NCI-H1105 (cell line): ENCODE measurements at places on chromosomes 1 and 21.

GRCh38 chr1:176884911-176885310 is 279.6 kb downstream of the ASTN1 start:
- DNase-seq = no peak

- DNase-seq = no peak
Measured at GRCh38 chr21:19830446-19830845, 1167.8 kb upstream of the NCAM2 start.

DNA sequence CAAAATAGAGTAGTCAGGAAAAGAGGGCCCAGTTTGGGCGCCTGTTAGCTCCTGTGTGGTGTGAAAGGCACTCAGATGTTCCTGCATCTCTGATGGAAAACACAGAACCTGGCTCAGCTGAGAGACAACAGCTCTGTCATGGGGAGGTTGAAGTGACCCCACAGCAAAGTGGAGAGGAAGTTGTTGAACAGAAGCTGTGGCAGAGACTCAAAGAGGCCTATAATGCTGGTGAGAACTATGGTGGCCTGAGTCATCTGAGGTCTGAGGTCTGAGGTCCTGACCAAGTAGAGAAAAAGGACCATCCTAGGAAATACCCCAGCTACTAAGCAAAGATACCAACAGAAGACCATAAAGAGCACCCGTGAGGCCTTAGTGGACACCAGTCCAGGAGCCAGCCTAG is 45.6 kb upstream of the JAK1 start:
- no peak for DNase-seq

- no peak for DNase-seq
Measured at GRCh38 chr1:54800899-54801759, at the start of gene TTC22. TSS of gene TTC22 (minus strand) at chr1:54801323. CDS start at chr1:54801163, 160 bp downstream.

DNA sequence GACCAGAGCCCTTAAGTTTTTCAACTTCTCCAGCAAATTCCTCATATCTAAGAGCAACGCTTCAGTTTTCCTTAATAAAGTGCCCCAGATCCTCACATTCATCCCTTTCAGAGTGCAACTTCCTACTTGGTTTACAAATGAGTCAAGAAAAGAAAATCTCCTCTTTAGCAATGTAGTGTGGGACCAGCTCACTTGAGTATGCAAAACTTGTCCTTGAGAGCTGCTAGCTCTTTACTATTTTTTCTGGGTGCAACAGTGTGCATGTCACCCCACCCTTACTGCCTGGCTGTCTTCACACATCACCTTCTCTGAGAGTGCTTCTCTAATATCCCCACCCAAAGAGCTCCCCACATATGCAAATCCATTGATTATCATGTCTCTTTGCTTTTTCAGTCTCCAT is 203.1 kb upstream of the CAMK1G start:
- no peak for DNase-seq

DNA sequence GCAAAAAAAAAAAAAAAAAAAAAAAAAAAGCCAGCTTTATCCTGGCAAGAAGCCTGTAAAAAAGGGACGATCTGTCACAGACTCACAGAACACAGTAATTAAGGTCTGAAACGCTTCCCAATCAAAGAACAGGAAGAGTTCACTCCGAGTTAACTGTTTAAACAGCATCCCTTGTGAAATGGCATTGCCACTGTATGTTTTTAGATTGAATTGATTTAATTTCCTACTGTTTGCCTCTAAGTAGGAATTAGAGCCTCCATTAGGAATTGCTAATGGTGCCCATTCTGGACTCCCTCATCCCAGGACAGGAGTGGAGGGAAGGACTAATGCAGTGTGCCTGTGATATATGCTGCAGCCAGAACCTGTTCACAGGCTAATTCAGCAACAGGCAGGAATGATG is 370.8 kb downstream of the RWDD3 start:
- DNase-seq = peak; percentile 47

- peak; percentile 25 for DNase-seq
Measured at GRCh38 chr1:52904927-52905698, 16.4 kb downstream of the ECHDC2 start.

- no peak for DNase-seq
Measured at GRCh38 chr21:17673261-17674020, 60.7 kb upstream of the BTG3 start.

- no peak for DNase-seq
Measured at GRCh38 chr1:2611621-2612437, 21.0 kb downstream of the MMEL1 start.

DNA sequence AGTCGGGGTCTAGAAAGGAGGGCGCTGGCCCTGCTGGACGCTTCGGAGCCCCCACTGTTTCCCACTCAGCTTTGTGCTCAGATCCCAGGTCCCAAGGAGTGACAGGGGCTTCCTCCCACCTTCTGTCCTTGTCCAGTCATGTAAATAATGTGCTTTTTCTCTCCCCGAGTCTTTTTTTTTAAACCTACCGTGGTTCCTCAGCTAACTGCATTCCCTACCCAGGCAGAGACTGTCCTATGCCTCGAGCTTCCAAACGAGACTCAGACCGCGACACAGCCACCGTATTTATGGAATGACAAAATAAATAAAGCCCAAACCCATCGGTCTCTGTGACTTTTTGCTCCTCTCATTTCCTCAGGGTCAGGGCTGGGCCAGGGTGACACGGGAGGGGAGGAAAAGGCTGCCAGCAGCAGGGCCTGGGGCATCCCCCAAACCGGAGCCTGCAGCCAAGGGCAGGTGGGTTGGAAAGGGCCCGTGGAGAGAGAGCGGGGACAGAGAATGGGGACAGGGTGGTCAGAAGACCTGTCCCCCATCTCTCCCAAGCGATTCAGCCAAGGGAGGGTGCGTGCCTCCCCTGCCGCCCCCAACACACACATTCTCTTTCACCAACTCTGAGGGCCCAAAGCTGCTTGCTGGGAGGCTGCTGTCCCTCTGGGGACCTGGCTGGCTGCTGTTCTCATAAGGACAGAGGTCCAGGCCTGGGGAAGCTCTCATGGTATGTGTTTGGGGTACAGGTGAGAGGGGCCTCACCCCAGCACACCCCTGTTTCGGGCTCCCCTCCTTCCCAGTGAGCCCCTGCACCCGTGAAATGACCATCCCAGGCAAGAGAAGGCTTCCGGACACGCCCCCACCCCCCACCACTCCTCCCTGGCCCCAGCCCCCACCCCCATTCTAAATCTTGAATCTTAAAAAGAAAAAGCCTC is 55.4 kb downstream of the KCNAB2 start:
- no peak for DNase-seq
